ENCODE measurements at places on chromosomes 3 and 15.

GRCh38 chr15:65619626-65620290 is 2.0 kb upstream of the SLC24A1 start:
- no peak for DNase-seq

- no peak for DNase-seq
Observed at GRCh38 chr15:59436774-59437141, 1.2 kb upstream of the FAM81A start.

DNA sequence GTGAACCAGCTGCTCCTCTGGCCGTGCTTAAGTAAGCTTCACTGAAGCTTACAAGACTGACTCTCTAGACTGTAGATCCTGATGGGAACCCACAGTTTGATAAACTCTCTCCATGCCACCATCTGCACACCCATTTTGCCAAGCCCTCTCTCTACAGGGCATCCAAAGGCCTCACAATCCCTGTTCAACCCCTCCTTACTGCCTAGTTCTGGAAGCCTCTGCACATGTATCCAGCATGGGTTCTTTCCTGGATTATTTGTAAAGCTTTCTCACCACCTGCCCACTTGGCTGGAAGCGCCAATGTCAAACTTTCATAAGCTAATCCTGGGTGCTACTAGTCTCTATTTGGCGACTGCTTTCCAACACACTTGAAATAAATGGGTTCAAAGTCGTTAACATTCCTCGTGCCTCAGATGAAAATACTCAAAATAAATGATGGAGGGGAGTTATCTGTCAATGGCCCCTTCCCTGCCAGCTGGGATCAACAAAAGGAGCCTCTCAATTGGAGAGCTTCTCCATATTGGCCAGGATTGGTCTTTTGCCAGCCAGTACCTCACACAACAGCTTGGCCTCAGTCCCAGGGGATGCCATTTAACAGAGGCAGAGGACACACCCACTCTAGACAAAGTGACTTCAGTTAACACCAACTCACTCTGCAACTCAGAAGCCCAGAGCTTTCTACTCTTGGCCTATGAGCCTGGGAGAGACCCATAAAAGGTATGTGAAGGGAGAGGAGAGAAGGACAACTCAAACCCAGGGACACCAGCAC is 48.1 kb downstream of the SH3BP5 start:
- peak; percentile 95 for DNase-seq

- DNase-seq, result no peak
Observed at GRCh38 chr3:172449466-172450149, 1.4 kb upstream of the GHSR start.

GRCh38 chr15:87689716-87690115 is 566.8 kb downstream of the NTRK3 start:
- DNase-seq, result no peak

DNA sequence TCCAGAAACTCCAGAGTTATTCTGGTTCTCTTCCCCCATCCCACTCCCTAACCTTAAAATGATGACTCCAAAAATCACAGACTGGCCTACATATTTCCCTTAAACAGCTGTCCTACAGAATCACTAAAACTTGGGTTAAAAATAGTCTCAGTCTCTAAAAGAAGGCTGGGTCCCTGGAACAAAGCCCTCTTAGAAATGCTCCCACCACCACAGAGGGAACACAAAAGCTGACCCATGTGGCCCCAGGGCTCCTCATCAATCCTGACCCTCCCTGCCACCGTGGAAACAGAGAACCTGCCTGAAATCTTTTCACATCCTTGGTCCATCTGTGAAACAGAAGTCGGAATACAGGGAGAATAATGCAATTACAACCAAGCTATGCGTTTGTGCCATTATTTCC is 55.7 kb upstream of the DCLK3 start:
- no peak for DNase-seq

- peak; percentile 66 for DNase-seq
Observed at GRCh38 chr15:73051807-73052652, at the start of gene NEO1. Gene NEO1 (plus strand): TSS chr15:73052463. CDS start chr15:73052676, 213 bp downstream.
